ENCODE measurements at places on chromosomes 2 and 18. TPM values are rescaled to one million over a fixed set of nuclear protein-coding genes. Genes with fewer than 3 reads are reported as not detected.

DNA sequence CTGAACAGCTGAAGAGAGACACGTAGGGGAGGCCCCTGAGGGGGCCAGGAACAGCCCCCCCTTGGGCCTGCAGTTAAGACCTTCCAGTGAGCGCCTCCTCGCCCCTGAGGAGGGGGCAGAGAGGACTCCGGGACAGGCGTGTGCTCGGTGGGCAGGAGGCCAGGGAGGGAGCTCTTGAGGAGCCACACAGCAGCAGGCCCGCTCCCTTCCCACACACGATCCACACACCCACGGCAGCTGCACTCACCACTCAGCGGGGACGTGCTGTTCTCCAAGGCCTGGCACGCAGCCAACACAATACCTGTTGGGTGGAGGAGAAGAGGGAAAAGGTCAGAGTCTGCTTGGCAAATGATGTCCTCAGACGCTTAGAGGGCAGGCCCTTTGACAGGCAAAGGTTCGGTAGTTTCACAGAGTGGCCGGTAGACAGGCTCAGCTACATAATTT lies 39.0 kb downstream of the TGFA start:
- peak; percentile 73 for DNase-seq

- DNase-seq: no peak
These were observed 197.7 kb downstream of the NAPG start for GRCh38 chr18:10723496-10723895.

GRCh38 chr2:231667096-231667427 lies 41.3 kb upstream of the PTMA start:
- DNase-seq: no peak

DNA sequence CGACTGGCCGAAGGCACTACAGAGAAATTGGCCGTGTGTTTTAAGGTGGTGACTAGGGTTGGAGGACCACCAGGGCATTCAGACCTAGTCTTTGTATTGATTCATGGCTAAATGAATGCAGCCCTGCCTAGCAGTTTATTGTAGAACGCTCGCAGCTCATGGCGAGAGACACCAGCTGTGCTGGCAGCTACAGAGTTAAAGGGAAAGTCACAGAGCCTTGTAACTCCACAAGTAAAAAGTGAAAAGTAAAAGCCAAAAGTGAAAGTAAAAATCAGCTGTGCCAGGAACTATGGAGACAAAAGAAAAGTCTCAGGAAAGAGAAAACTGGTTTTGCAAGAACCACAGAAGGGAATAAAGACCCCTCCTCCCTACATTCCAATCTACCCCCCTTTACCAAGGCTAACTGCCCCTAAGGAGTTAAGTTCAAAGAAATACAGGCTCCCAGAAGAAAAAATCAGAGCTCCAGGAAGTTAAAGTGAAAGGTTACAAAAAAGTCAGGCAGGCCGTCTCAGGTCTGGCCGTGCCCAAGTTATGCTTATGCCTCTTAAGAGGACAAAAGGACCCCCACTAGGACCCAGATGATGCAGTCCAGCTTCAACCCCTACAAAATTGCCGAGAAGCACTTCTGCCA lies 46.4 kb upstream of the SELENOI start:
- peak; percentile 79 for DNase-seq

GRCh38 chr2:172735582-172736423 lies at the start of gene RAPGEF4:
TSS of gene RAPGEF4 (plus strand) at chr2:172735845. CDS start at chr2:172735984, 139 bp downstream.
- DNase-seq: peak; percentile 25

DNA sequence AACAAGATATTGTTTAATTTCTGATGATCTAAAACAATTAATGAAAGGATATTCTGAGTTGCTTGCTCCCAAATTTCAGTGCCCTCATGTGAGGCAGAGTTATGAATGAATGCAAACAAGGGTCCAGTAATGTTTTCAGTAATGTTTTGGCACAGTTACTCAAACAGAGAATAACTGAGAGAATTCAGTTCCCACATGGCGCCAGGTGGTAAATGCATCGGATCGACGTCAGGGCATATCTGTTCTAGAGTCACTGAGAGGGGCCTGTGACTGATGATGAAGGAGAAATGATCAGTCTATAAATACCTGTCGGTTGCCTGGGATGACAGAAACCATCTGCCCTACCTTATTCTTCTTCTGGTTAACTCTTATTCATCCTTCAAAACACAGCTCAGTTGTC lies 81.4 kb downstream of the KCNS3 start:
- no peak for DNase-seq

DNA sequence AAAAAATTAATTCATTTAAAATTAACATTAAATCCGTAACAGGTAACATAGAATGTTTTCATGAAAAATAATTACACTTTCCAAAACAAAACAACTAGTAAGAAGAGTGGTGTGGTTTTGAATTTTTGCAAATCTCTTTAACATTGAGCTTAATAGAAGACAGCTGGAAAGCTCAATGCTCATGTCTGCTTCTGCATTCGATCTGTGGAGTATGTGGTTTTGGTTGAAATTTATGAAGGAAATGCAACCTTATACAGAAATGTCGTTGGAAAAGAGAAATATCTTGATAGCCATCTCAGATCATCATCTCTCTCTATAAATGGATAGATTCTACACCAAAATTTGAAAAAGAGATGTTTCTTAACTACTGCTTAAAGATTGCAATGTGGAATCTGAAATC lies 17.3 kb upstream of the FHL2 start:
- DNase-seq: no peak

DNA sequence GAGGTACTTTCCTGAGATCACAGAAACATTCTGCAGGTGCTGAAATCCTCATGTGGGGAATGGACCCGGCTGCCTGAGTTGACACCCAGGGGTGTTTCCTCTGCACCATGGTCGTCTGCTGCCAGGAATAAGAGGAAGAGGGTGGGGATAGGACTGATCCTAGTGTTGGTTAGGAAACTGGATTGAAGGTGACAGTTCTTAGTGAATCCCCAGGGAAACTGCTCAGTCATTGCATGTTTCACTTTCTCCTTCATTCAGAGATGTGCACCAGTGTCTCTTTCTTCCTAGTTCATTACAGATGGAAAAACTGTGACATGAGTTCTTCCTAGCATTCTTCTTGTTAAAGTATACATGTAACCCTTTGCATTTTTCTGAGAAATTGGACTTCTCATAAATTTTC lies 294.3 kb downstream of the PTGR3 start:
- DNase-seq: no peak

DNA sequence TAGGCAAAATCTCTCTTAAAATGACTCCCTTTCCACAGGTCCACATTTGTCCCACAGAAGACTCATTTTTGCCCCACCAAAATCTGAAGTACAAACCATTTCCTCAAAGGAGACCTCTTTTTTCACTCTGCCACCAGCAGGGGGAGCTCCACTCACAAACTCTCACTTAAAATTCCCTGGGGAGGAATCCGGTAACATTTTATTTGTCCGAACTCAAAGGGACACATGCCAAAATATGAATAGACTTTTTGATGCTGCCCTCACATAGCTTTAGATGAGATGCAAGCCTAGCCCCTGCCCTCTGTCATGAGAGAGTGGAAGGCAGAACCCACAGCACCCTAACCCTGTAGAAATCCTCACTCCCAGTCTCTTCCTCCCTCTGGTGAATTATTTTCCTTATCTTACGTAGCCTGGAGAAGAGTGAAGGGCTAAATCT lies 57.1 kb downstream of the RMDN2 start:
- peak; percentile 88 for DNase-seq

GRCh38 chr18:52334896-52335295 lies 5.1 kb upstream of the DCC start:
- DNase-seq: no peak

- DNase-seq: no peak
These were observed 47.1 kb upstream of the UBE2E3 start for GRCh38 chr2:180933332-180933731.

GRCh38 chr2:23363268-23363667 lies 21.7 kb upstream of the KLHL29 start:
- no peak for DNase-seq

DNA sequence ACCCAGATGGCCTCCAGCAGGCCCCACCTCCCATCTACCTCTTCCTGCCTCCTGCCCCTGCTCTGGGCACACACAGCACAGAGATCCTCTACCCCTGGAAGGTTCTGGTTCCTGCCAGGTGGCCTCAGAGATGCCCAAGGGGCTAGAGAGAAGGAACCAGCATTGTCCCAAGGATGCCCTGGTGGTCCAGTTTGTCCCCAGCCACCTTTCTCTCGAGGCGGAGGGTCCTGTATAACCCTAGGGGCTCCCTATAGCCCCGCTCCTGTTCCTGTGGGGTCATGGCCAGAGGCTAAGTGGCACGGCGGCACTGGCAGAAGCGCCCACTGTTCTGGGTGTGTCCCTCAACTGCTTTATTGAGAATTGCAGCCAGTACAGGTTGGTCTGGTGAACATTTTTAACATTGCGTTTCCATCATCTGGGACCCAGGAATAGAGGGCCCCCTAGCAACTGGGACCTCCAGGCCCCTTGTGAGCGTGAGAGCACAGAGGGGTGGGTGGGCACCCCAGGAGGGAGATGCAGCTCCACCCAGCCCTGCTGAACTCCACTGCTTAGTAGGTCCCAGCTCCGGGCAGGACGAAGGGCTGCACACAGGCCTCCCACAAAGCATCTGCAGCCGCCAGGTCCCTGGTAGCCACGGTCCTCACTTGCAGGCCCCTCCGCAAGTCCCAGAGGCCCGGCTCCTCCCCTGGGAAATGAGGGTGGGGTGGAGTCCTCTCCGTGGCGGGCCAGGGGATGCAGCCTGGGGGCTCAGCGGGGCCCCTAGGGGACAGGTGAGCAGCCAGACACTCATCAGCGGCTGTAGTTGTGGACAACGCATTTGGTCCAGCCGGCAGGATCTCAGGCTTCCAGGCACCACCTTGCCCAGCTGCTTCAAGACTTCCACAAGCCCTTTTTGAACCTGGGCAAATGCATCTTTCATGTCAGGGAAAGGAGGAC lies 33.1 kb downstream of the GPC1 start:
- DNase-seq: no peak

DNA sequence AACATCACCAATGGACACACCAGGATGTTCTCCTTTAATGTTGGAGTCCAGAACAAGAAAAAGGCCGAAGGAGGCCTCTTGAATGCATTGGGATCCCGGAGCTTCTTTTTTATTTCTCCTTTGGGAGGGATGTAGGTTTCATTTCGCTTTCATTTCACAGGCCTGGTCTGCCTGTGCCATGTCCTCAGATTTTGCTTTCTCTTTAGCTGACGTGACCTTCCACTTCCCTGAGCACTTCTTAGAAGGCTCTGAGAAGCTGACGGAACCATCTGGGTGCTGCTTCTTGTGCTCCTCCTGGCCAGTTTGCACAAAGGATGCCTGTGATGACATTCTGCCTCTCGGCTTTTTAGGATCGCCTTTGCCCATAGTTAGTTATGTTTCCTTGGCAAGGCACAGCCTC lies 15.1 kb upstream of the MBOAT2 start:
- no peak for DNase-seq

DNA sequence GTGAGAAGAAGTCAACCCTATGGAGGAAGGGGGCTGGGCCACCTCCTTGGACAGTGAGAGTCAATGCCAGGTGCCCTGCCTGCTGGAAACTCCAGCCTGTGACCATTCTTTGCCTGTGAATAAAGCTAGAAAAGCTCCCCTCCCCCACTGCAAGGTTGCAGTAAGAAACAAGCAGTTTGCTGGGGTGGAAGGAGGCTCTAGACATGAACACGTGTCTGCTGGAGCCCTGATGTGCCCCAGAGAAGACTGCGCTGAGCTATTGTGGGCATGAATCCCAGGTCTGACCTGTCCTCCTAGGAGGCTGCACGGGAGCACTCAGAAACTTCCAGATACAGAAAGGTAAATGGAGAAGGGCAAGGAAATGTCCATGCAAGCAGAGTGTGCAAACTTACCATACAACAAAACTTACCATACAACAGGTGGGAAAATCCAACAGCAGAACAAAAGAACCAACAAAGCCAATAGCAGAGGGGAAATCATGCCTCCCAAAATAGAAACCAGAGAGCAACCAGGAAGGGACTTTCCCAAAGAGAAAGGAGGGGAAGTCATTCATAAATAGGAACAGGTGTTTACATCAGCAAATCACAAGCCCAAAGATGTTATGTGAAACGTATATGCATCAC lies 278.7 kb downstream of the BCL2 start:
- peak; percentile 9 for DNase-seq

GRCh38 chr2:218655751-218656150 lies 3.7 kb downstream of the ZNF142 start:
- DNase-seq: peak; percentile 51

GRCh38 chr2:103402944-103403343 lies 641.1 kb downstream of the TMEM182 start:
- no peak for DNase-seq

Gene LDLRAD4
- total RNA-seq: 36.7 TPM

Gene SP100
- total RNA-seq: 38.8 TPM

Gene PARD3B
- total RNA-seq: 21.5 TPM

Gene KLHL41
- 2,840 TPM for total RNA-seq

Measured in tongue (tissue), 3 donors.